Stimulated activated CD4-positive, alpha-beta T cell treated with anti-CD3 and anti-CD28 coated beads, Interleukin-1b, Interleukin-23, amount 100 ng/mL, for 1 hour (primary cell): ENCODE measurements at places on chromosomes 4 and X.

- DNase-seq = no peak
Measured at GRCh38 chr4:4651811-4652755, 110.2 kb upstream of the STX18 start.

- DNase-seq = no peak
Measured at GRCh38 chrX:52277666-52278065, 91.2 kb upstream of the XAGE2 start.

GRCh38 chr4:100240008-100240407 is 49.7 kb upstream of the DDIT4L start:
- DNase-seq = no peak

DNA sequence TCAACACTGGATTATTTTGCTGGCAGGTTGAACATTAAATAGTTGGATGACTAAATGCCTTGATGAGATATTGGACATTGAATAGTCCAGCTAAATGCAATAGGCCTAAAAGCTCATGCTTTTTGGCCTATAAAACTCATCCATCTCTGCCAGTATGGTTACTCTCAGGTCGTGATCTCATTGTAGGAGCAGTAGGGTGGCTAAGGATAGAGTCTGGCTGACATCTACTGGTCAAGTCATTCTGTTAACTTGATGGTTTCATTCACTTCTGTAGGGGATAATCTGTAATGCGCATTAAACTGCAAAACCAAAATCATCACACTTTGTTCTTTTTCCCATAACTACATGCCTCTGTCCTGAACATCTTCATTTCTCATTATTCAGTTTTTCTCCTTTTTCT is 227.0 kb downstream of the DKK2 start:
- DNase-seq = no peak

GRCh38 chr4:36254371-36254770 is 10.1 kb upstream of the ARAP2 start:
- DNase-seq = no peak

- no peak for DNase-seq
Measured at GRCh38 chr4:116055857-116056827, 942.7 kb upstream of the NDST4 start.

- no peak for DNase-seq
Measured at GRCh38 chr4:24511371-24512063, 72.8 kb downstream of the DHX15 start.

DNA sequence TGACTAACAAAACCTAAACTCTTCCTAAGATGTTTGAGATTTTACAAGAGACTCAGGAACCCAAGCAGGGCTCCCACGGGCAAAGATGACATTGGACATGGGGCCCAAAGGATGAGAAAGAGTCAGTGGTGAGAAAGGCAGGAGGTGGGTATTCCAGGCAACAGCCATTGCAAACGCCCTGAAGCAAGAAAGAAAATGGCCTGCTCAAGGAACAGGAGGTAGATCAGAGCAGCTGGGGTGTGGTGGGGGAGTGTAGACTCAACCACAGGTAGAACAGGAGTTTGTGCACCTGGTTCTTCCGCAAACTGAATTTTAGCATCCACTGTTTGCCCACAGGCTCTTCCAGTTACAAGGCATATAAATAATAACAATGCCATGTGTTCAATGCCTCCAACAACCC is 3.3 kb downstream of the PPP2R2C start:
- DNase-seq = no peak

- no peak for DNase-seq
Measured at GRCh38 chr4:119861731-119862130, 204.9 kb downstream of the MAD2L1 start.

DNA sequence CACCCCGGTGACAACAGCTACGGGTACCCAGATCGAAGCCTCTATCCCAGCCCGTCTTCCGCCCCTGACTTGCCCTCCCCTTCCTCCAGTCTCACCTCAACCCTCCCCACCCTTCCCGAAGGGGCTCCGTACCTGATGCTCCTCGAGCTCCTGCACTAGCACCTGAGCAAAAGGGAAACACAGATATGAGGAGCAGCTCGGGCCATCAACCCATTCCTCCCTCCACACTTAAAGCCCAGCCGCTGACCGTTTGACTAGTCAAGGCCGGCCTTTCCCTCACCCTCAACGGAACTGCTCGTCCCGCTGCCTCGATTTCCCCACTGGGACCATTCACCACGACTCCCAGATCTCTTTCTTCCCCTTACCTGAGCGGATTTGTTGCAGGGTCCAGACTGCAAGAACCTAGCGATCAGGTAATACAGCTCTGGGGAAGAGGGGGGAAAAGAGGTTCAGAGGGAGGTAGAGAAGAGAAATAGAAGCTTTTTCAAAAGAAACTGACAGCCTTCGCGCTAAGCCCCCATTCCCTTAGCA is 731 bp downstream of the BRWD3 start:
- DNase-seq = no peak

GRCh38 chrX:70444326-70444945 is at the start of gene DLG3:
TSS of gene DLG3 (plus strand) at chrX:70444835. CDS start at chrX:70445202, 367 bp downstream.
- no peak for DNase-seq

DNA sequence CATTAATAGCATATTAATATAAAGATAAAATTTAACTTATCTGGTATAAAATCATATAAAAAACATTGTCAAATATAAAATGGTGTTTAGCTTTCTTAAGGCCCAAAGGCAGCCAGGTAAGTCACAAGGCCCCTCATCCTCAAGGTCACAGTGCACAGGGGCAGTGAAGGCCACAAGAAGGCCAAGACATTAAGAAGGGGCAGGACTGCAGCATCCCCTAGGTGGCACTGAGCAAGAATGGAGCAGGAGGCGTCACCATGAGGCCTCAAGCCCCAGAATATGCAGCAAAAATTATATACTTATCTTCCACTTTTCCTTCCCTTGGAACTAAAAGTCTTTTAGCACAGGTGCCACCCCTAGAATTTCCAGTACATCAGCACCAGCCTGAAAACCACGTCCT is 49.5 kb upstream of the MAGEA8 start:
- DNase-seq = no peak

GRCh38 chr4:3107271-3107670 is 32.8 kb downstream of the HTT start:
- no peak for DNase-seq

DNA sequence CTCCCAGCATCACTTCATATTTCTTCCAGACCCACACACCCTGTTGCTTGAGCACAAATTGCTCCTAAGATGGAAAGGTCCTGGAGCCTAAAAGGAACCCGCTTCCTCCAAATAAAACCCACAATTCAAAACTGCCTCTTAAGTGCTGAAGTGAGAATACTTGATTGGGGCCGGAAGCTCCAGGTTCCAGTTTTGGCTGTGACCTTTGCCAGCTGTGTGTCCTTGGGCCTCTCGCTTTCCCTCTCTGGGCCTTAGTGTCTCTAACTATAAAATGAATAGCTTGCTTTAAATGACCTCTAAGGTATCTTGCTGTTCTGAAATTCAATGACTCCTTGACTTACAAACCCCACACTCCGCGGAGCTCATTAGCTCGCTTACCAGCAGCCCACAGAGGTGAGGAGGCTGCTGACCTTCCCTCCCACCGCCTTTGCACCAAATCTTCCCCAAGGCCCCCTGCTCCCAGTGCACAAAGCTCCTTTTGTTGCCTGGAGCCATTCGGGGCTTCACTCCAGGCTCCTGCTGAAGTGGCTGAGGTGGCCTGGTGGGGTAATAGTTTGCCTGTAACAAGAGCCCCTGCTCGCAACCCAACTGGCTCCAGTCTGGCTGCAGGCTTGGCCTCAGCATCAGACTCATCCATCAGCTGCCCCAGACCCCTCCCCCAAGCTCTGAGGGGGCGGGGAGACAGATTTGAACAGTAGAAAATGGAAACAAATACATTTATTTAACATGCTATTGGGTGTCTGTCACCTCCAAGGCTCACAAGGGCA is 21.8 kb downstream of the STARD8 start:
- DNase-seq = no peak

DNA sequence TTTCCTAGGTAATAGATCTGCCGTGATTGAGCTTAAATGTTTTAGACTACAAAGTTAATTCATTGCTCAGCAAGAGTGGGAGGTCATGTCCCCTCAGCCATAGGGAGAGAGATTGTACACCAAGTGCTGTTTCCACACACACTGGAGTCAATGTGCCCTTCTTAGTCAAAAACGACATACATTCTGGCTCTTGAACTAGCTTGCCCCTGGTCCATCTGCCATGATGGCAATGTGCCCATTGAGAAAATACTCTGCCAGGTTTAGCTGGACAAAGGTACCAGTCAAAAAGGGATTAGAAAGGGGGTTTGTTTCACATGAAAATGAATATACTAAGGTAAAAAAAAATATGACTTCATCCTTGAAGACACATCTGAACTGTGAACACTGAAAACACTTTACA is 377.1 kb upstream of the ADGRL3 start:
- DNase-seq = no peak

DNA sequence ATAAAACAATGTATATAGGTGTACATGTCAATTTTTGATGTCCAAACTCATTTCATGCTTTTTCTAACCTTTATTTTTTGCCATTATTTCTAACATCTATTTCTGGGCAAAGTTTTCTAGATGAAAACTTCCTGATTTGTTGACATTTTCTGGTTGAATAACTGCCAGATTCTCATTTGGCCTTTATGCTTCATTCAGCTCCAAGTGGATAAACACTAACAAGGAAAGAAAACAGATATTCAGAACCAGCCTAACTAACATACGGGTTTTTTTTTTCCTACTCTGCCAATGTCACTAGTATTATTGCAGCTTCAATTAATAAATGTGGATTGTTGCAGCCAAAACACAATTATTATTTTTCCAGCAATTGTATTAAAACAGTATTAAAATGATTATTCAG is 50.9 kb upstream of the RAP1GDS1 start:
- DNase-seq = no peak

- no peak for DNase-seq
Measured at GRCh38 chr4:53613428-53613827, 22.1 kb upstream of the LNX1 start.

GRCh38 chr4:186137196-186137794 is 32.8 kb downstream of the FAM149A start:
- DNase-seq = no peak

GRCh38 chr4:82818664-82819662 is 20.4 kb upstream of the SCD5 start:
- no peak for DNase-seq

DNA sequence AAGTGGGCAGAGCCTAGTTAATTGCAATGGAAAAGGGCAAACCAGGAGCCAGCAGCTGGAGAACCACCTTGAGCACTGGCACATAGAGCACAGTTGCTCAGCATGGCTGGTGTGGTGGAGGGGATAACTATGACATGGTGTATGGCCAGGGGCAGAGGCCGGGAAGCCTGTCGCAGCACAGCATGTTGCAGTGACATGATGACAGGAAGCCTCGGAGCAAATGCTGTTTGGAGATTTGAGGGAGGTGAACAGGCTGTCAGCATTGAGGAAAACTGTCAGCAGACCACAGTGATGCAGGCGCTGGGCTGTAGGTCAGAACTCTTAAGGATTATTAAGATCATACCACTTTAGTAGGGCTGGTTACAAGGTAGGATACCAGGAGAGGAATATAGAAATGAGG is 228.7 kb downstream of the CBR4 start:
- no peak for DNase-seq

- no peak for DNase-seq
Measured at GRCh38 chrX:97315939-97316338, 432.2 kb downstream of the RPA4 start.

- DNase-seq = no peak
Measured at GRCh38 chrX:112818114-112819007, 22.3 kb downstream of the AMOT start.

GRCh38 chrX:153307276-153308178 is 14.0 kb downstream of the PNMA6F start:
- no peak for DNase-seq

- DNase-seq = no peak
Measured at GRCh38 chrX:44227991-44228390, 115.5 kb downstream of the EFHC2 start.

GRCh38 chrX:1488141-1488540 is 35.4 kb upstream of the ASMTL start:
- no peak for DNase-seq

GRCh38 chr4:20506827-20507226 is 193.4 kb upstream of the PACRGL start:
- no peak for DNase-seq

GRCh38 chr4:73698217-73698616 is 42.2 kb upstream of the CXCL8 start:
- no peak for DNase-seq
